ENCODE measurements at places on chromosomes 13 and 19.

GRCh38 chr13:61670384-61671161, 254.9 kb upstream of the PCDH20 start:
- DNase-seq = no peak

DNA sequence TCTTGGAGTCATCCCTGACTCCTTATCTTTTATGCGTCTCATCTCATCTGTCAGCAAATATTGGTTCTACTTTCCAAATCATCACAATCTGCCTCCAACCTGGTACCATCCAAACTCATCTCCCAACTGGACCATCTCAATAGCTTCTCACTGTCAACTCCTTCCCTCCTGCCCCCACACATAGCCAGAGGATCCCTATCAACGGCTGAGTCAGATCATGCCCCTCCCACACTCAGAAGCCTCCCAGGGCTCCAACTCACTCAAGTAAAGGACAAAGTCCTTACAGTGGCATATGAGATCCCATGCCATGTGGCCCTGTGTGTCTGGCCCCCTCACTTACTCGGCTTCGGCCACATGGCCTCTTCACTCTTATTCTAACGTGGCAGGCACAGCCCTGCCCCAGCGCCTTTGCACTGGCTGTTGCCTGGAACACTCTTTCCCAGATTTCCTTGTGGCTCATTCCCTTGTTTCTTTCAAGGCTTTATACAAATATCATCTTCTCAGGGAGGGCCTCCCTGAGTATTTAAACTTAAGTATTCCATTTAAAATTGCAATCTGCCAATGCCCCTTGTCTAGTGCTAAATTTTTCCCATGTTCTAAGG, 4.3 kb downstream of the SPRED3 start:
- DNase-seq = no peak

- no peak for DNase-seq
Measured at GRCh38 chr13:22915442-22916082, 265.2 kb upstream of the SGCG start.

DNA sequence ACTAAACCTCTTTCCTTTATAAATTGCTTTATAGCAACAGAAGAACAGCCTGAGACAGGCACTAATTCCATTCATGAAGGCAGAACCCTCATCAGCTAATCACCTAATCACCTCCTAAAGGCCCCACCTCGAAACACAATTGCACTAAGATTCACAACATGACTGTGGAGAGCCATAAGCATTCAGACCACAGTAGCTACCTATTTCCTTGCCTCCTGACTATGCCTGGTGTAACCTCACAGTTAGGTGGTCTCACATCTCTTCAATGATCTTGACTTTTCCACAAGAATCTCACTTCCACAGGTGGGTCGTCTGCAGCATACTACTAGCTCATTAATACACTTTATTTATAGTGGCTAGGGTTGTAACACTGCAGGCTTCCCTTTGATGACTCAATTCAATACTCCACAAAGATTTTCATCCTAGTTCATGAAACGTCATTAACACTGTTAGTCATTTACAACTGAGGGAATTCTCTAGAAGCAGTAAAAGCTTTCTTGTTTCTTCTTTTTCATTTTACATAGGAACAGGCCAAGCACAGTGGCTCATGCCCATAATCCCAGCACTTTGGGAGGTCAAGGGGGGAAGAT, 27.1 kb downstream of the STK24 start:
- DNase-seq = no peak

GRCh38 chr19:58010507-58010906, 7.9 kb upstream of the ZNF606 start:
- no peak for DNase-seq

DNA sequence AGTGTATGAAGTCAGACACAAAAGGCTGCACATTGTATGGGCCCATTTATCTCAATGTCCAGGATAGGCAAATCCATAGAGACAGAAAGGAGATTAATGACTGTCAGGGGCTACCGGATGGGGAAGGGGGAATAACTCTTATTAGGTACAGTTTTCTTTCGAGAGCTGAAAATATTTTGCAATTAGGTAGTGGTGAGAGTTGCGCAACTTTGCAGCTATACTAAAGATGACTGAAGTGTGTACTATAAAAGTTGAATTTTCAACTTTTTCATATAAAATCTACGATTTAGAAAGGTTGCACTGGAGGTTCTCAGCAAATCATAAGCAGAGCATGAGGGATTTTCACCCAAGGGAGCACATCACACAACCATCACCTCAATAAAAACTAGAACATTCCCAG, 16.1 kb upstream of the SLC15A1 start:
- no peak for DNase-seq

DNA sequence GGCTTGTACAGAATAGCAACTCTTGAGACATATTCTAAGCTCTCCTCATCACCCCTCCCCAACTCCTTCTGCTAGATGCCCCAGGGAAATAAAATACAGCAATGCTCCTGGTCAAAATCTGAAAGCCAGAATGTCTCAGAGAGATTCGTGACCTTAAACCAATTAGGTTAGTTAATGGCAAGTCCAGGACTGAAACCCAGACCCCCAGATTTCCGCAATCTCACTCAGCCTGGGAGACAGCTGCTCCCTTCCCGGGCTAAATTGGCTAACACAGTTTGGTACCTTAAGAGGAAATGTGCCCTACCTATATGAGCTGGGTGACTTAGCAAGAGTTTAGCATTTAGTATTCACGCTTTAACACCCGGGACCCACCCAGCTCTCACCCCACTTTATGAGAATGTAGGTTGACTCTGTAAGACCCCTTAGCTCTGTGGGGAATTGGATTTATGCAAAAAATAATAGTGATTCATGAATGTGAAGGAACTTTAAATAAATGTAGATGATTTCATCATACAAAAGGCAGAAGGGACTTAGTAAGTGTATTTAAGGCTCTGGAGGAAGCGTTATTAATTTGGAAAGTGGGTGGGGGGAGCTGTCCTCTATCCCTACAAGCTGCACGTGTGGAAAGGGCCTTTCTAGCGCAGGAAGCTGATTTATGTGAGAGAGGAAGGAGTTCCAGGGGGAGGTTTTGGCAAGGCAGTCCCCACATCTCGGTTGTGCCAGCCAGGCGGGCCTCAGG, 1.1 kb downstream of the DLEU7 start:
- DNase-seq = no peak

DNA sequence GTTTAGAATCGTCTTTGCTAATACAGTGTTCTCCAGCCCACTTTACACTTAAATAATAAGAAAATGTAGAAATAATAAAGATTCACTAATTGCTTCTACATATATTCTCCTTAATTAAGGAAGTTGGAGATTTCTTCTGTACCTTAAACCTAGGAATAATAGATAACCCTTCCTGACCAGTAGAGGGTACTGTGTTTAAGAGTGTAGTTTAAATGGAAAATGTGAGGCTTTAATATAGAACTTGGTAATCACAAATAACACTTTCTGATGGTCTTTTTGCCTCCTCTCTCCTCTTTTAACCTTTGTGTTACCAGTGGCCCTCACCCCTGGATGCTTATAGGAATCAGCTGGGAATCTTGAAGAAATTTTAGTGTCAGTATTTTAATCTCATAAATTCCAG, 20.7 kb downstream of the POMP start:
- no peak for DNase-seq

DNA sequence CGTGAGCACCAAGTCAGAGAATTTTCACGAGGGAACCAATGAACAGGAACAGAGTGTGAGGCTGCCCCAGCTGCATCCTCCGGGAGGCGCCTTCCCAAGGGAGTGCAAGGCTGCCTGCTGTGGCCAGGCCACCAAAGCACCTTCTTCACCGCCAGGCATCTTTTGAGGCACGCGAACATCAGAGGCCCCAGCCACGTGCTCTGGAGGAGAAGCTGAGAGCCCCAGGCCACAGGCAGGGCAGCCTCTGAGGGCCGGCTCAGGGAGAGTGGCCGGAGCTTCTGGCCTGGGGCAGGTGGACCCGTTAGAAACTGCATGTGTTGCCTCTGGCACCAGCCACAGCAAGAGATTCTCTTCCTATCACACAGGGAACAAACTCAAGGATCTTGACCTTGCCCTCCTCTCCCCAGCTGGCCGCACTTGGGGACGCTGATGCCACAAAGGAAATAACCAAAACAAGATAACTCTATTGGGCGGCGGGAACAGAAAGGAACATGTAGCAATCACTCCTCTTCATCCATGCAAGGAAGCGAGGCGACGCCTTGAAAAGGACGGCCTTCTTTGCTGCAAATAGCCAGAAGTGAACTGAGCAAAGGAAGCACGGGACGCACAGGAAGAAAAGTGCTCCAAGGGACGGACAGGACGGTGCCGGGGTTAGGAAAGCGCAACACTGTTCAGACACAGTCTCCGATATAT, 19.9 kb downstream of the GAS6 start:
- no peak for DNase-seq

DNA sequence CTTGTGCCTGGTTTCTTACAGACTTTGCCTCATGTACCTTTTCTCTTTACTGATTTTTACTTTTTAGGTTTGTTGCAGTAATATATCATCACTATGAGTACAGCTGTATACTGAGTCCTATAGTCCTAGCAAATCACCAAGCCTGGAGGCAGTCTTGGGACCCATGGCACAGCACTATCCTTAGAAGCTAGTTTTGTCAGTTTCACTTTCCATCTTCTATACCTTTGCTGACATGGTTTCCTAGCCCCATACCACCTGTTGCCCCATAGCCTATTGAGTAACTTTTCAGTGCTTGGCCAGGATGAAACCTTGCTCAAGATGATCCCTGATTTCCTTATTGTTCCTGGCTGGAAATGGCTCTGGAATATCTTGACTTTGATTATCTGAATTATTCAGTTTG, 826.4 kb downstream of the GPC5 start:
- no peak for DNase-seq

DNA sequence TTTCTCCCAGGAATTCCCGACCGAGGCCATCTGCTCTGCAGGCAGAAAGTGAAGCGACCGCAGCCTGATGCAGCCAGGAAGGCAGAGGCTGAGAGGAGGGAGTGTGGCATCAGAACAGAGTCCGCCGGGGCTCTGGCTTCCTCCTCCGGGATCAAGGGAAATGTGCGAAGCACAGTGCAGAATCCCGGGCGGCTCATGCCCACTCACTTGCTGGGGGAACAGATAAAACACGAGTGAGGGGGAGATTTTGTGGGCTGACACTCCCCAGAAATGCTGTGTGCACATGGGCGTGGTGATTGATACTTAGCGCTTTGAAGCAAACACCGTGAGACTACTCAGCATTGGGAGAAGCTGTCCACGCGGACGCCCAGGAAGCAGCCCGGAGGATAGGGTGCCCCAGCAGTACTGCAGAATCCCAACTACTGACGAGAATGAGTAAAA, 75.3 kb upstream of the POMP start:
- no peak for DNase-seq

GRCh38 chr19:3710265-3710812, 2.2 kb downstream of the TJP3 start:
- DNase-seq = no peak

DNA sequence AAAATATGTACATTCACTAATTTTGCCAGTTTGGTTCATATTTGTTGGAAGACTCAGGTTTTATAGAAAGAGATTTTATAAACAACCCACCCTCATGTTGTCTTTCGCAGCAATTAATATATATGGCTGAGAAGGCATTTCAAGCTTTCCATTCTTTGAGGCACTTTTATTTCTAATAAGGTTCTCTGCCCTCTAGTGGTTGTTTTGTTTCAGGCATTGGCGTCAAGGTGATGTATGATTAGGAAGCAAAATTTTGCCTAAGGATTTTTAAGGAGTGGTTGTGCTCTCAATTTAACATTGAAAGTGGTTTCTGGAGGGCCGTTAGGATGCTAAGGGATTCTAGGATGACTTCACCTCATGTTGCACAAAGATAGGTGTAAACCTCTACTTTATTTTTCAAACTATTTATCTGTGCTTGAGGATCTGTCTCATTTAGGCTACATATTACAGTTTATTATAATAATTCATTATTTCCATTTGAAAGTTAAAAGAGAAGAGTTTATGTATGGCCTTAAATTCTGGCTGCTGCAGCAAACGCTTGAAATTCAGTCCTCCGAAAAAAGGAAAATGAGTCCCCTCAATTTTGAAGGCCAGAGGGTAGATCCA, 35.9 kb downstream of the OXGR1 start:
- DNase-seq = no peak

- no peak for DNase-seq
Measured at GRCh38 chr13:44726778-44727177, 150.6 kb upstream of the TSC22D1 start.

- peak; percentile 57 for DNase-seq
Measured at GRCh38 chr19:3210347-3211017, 14.0 kb upstream of the CELF5 start.

DNA sequence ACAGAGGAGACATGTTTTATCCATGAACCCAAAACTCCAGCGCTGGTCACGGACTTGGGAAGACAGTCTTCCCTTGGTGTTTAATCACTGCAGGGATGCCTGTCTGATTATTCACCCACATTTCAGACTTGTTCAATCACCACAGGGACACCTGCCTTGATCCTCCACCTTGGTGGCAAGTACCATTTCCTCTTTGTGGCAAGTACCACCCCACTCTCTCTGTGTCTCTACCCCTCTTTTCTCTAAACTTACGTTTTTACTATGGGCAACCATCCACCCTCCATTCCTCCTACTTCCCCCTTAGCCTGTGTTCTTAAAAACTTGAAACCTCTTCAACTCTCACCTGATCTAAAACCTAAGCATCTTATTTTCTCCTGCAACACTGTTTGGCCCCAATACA, 16.8 kb downstream of the ZNF83 start:
- no peak for DNase-seq

DNA sequence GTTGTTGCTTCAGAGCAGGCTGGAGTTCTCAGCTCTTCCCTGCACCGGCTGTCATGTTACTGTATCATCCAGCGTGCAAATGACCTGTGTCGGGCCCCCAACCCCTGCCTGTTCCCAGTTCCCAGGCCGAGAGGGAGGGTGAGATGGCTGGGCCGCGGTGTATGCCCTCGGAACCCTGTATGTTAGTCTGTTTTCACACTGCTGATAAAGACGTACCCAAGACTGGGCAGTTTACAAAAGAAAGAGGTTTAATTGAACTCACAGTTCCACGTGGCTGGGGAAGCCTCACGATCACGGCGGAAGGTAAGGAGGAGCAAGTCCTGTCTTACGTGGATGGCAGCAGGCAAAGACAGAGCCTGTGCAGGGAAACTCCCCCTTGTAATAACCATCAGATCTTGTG, 10.9 kb downstream of the TMEM255B start:
- DNase-seq = no peak

GRCh38 chr13:92849381-92849780, 377.2 kb upstream of the GPC6 start:
- no peak for DNase-seq

DNA sequence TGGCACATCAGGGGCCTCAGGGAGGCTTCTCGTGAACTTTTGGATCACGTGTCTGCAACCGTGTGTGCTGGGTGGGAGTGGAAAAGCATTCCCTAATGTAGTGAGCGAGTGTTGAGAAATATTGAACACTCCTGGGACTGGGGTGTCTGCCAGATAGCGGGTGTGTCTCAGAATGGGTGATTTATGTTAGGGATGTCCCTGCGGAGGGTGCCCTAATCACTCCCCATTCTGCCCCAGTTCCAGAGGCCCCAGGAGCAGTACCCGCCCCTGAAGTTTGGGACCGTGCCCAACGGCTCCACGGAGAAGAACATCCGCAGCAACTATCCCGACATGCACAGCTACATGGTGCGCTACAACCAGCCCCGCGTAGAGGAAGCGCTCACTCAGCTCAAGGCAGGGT, 24.2 kb upstream of the GRWD1 start:
- DNase-seq = no peak

Measured in stimulated activated CD4-positive, alpha-beta T cell treated with anti-CD3 and anti-CD28 coated beads, Interleukin-4, amount 100 ng/mL, for 4 hours (primary cell).